LHCN-M2 (cell line): ENCODE measurements at places on chromosomes 13 and 19. TPM values are rescaled to one million over a fixed set of nuclear protein-coding genes. Genes with fewer than 3 reads are reported as not detected.

The GNG7 gene
- total RNA-seq, result not detected in 2 replicates

The SYT3 gene
- total RNA-seq, result 0.11 TPM in 1 of 2 replicates, not detected in the other

The CALR3 gene
- 0.13 TPM in 1 of 2 replicates, not detected in the other for total RNA-seq

The NUP62 gene
- total RNA-seq, result 73.7 and 74.5 TPM in 2 replicates

The RAB3A gene
- total RNA-seq, result 1.4 and 1.7 TPM in 2 replicates

The UPK1A gene
- total RNA-seq, result 0.17 TPM in 1 of 2 replicates, not detected in the other

The CEACAM21 gene
- total RNA-seq, result not detected in 2 replicates

The PGLYRP1 gene
- total RNA-seq, result not detected in 2 replicates

The JUND gene
- 47.3 and 60.9 TPM in 2 replicates for total RNA-seq

The SHC2 gene
- total RNA-seq, result 0.32 and 0.57 TPM in 2 replicates

The CC2D1A gene
- total RNA-seq, result 19.2 and 21.0 TPM in 2 replicates

The AP1M2 gene
- total RNA-seq, result not detected in 2 replicates
